ENCODE measurements at places on chromosomes 12 and 14.

DNA sequence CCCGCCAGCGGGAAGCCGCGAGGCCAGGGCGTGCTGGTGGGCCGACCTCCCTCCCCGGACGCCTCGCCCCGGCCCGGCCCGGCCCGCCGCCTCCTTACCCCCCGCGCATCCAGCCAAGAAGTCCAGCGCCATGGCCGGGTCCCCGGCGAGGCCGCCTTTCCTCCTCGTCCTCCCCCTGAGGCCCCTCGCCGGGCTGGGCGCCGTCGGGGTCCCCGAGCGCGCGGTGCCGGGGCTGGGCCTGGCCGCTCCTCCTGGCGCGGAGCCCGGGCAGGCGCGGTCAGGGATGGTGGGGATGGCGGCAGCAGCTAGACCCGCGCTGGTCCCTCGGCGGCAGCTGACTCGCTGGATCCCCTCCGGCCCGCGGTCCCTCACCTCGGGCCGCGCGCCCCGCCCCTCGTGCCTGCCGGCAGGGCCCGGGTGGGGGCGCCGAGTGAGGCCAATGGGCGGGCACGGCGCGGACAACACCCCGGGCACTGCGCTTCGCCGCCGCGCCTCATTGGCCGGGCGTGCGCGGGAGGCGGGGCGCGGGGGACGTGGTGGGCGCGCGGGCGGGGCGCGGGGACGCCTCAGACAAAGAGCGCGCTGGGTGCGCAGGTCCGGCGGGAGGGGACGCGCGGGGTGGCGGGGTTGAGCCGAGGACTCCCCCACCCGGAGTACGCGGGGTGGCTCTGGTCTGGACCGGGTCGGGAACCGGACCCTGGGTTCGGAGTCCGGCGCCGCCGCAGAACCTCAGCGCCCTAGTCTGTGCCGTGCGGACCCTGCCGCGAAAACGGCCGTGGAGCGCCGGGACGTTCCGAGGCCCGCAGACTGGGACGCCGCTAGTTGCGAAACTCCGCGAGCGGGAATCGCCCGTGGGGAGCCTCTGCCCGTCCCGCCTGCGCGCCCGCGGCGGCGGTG lies at the start of gene SLC25A29:
Gene SLC25A29 (minus strand): TSS at position 344 of the 897 bp plus-strand sequence. CDS start 212 bp downstream, at position 132.
- peak; percentile 78 for DNase-seq

- no peak for DNase-seq
Measured at GRCh38 chr12:65280306-65280705, 1.8 kb downstream of the MSRB3 start.

DNA sequence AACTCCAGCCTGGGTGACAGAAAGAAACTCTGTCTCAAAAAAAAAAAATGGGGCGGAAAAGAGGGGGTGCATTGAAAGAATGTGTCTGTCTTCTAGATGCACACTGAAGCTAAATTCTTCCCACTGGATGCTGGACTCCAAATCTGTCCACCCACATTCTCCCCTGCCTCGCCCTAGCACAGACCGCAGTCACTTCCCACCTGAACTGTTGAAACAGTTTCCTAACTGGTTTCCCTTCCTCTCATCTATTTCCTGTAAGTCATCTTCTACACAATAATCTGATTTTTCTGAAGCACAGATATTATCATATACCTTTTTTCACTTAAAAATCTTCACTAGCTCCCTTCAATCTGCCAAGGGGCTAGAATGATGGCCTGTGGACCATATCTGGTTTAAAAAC lies 1.5 kb upstream of the HCAR1 start:
- DNase-seq = no peak

- DNase-seq = no peak
Measured at GRCh38 chr12:111826316-111826715, 15.7 kb upstream of the MAPKAPK5 start.

GRCh38 chr12:22242726-22243125 lies 91.8 kb downstream of the ST8SIA1 start:
- DNase-seq = no peak

GRCh38 chr14:20485900-20486299 lies 16.7 kb downstream of the PNP start:
- no peak for DNase-seq

- no peak for DNase-seq
Measured at GRCh38 chr14:53955229-53955556, 1.4 kb downstream of the BMP4 start.

- DNase-seq = peak; percentile 58
Measured at GRCh38 chr14:59483363-59483762, 845 bp downstream of the L3HYPDH start.

DNA sequence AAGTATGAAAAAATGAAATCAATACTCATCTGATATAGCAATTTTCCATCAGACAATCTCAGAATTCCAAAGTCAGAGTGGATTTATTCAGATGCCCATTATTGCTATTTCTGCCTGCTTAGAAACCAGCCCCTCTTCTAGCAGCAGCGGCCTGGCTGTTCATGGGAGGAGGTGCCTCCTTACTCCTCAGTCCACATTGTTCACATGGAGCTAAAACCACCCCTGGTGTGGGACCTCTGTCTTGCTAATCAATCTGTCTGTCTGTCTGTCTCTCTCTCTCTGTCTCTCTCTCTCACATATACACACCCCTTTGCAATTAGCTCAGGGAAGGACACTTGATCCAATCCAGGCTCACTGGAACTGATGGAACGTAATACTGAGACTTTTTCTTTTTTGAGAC lies 176.1 kb downstream of the APAF1 start:
- DNase-seq = no peak

- DNase-seq = peak; percentile 6
Measured at GRCh38 chr12:67220065-67220464, 49.1 kb upstream of the CAND1 start.

- no peak for DNase-seq
Measured at GRCh38 chr12:125493704-125494308, 428.6 kb downstream of the AACS start.

DNA sequence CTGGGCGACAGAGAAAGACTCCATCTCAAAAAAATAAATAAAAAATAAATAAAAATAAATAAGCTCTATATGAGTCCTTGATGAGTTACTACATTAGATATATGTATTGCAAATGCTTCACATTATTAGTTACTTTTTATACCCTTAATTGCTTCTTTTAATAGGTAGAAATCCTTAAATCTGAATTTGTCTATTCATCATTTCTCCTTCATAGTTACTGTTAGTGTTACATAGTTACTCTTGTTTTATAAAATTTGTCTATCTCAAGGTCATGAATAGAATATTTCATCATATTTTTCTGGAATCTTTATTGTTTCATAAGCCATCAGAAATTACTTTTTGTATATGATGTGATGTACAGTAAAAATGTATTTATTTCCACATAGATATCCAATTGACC lies 1624.8 kb upstream of the FLRT2 start:
- no peak for DNase-seq

- peak; percentile 11 for DNase-seq
Measured at GRCh38 chr14:75675265-75675960, 14.4 kb downstream of the TTLL5 start.

DNA sequence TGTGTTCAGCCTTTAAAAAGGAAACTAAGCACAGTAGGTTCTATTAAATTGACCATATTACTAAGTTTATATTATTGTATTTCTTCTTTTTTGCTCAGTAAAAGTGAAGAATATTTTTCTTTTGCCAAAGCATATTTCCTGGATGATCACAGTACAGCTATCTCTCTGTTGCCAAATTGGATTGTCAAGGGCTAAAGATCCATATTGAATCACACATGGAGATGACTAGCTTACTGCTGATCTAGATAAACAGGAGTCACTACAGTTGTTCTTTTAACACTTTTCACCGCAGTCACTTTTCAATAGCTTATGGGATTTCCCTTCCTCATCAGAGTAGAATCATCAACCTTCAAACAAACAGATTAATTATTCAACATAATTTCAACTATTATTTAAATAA lies 78.6 kb downstream of the LRRC9 start:
- no peak for DNase-seq

DNA sequence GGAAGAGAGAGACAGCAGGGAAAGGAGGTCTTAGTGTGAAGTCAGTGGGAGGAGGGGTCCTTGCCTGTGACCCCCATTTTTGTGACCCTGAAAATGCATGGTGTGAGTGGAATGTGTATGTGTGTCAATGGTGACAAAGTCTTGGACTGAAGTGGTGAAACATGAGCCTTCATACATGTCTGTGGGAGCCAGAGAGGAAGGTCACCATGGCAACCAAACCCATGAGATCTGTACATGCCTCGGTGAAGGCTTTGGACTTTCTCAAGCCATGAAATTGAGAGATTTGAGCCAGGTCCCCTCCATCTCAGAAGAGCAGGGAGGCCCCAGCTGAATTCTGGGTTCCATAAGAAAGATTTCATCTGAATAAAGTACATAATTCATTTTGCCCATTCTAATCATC lies 108.7 kb downstream of the TTC8 start:
- DNase-seq = no peak

GRCh38 chr14:52852810-52853521 lies 61.6 kb upstream of the GNPNAT1 start:
- DNase-seq = no peak

DNA sequence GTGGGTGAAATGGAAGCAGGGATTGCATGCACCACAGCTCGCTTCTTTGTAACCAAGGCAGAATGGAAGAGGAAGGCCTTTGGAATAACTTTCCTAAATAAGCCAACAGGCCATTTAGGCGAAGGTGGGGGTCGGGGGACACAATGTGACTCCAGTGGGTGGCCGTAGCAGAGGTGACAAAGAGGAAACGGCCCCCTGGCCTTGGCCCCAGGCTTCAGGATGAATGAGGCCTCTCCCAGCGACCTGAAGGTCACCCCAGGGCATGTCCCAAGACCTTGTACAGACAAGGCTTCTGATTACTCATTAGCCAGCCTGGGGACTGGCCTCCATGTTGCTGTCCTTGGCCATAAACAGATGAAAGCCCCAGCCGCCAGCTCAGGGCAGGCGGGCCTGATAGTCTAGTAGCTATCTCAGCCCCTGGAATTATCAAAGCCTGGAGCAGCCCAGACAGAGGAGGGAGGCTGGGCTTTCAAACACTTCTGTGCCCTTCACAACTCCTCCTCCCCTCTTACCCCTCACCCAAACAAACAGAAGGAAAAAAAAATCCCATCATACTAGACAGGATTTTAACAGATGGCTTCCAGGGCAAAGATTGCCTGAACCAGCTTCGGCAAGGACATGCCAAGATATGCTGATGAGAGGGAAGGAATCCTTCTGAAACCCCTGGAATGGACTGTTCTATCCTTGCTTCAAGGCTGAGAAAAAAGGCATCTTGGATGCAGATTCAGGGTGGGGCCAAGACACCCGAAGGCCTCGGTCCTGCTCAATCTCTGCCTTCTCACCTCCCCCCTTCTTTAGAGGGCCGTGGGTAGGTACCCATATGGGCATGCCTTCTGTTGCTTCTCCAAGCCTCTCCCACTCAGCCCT lies 142.3 kb upstream of the PARP11 start:
- no peak for DNase-seq

DNA sequence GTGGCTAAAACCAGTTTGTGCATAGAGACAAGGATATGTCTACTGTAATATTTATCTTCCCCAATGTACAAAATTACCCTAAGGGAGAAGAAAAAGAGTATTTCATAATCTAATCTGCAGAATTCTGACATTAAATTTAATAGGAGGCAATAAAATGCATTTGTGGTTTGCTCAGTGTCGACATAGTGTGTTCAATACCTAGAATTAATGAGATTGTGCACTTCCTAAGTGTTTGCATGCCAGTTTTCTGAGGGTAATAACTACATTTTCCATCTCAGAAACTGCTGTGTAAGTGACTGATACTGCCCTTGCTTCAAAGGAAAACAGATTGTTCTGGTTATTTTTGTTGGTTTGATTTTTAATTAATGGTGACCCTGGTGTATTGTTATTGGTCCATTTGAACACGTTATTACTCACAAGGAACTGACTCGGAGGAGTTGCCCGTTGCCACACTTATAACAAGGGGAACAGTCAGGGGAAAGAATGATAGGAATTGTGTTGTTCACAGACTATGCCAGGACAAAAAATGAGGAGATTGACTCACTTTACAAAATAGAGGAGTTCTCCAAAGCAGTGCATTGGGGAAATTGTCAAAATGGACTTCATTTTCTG lies 960.3 kb upstream of the TMEM132C start:
- peak; percentile 55 for DNase-seq

DNA sequence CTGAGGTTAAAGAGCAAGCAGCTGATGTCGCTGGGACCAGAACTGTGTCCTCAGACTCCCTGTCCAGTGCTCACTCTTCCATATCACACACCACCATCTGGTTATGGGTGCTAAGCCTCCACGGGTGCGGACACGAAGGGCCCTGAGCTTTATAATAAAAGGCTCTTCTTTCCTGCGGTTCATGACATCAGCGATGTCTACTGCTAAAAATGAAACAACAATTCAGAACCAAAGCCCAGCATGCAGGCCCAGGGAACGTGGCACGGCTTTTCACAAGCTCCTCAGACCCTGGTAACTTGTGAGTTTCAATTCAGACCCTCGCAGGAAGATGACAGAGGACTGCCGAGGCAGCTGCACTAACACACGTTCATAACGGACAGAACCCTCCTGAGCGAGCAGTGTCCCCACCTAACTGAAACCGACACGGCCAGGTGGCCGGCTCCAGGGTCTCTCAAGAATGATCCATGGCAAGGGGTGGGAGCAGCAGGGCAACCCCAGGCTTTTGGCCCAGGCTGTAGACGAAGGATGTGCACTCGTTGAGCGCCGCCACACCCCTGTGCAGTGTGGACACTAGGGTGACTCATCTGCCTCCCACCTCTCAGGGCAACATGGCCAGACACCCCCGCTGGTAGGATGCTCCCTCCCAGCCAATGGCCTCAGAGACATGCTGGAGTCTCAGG lies 180.3 kb downstream of the CALM1 start:
- no peak for DNase-seq

DNA sequence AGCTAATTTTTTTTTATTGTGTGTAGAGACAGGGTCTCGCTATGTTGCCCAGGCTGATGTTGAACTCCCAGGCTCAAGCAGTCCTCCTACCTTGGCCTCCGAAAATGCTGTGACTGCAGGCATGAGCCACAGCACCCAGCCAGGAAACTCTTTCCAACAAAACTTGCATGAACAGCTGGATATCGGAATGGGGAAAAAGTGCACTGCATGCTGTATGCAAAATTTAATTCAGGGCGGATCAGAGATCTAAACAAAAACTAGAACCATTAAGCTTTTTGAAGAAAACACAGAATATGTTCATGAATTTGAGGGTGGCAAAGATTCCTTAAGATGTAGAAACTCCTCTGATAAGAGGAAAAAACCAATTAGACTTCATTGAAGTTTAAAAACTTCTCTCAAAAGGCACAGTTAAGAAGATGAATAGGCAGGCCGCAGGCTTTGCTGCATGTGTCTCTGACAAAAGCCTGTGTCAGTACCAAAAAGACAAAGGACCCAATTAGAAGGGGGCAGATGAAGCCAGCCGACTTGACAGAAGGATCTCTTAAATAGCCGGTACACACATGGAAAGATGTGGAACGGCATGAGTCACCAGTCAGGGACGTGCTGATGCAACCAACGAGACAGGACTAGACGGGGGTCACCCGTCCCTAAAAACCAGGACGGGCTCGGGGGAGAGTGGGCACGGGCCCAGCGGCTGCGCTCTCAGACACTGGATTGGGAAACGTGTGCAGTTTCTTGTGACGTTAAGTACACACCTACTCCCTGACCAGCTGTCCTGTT lies 34.8 kb upstream of the MMP17 start:
- DNase-seq = no peak

- peak; percentile 33 for DNase-seq
Measured at GRCh38 chr12:2248901-2249381, 196.2 kb downstream of the CACNA1C start.
